ENCODE measurements at places on chromosomes 16 and 17.

- DNase-seq, result no peak
These were observed 232.3 kb downstream of the XYLT1 start for GRCh38 chr16:17238285-17239028.

GRCh38 chr16:80666378-80667250 is 125.8 kb downstream of the DYNLRB2 start:
- DNase-seq, result no peak

GRCh38 chr17:8844229-8845218 is 22.9 kb downstream of the PIK3R6 start:
- no peak for DNase-seq

GRCh38 chr17:27993161-27993695 is 49.2 kb upstream of the NLK start:
- DNase-seq, result no peak

DNA sequence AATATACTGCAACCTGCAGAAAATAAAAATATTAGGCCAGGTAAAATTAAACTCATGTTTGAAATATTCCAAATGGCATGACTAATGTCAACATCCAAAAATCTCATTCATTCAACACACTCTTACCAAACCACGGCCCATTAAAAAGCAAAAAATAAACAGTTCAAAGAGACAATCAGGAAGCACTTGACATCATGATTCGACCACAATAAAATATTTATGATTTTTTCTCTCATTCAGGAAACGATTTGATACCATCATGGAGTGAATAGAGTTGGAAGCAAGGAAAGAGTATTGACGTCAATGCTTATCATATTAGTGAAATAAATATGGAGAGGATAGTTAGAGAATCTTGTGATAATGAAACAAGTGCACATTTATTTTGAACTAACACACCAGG is 354.1 kb downstream of the KCNJ2 start:
- DNase-seq, result no peak

Measured in activated naive CD4-positive, alpha-beta T cell treated with Interleukin-2 at 50 U/mL for 16 hours (primary cell).